ENCODE measurements at places on chromosomes 11 and 22.

GRCh38 chr11:78921509-78921908 lies 346.8 kb upstream of the NARS2 start:
- DNase-seq = no peak

GRCh38 chr11:110131386-110132123 lies 38.4 kb downstream of the ZC3H12C start:
- DNase-seq = peak; percentile 70

DNA sequence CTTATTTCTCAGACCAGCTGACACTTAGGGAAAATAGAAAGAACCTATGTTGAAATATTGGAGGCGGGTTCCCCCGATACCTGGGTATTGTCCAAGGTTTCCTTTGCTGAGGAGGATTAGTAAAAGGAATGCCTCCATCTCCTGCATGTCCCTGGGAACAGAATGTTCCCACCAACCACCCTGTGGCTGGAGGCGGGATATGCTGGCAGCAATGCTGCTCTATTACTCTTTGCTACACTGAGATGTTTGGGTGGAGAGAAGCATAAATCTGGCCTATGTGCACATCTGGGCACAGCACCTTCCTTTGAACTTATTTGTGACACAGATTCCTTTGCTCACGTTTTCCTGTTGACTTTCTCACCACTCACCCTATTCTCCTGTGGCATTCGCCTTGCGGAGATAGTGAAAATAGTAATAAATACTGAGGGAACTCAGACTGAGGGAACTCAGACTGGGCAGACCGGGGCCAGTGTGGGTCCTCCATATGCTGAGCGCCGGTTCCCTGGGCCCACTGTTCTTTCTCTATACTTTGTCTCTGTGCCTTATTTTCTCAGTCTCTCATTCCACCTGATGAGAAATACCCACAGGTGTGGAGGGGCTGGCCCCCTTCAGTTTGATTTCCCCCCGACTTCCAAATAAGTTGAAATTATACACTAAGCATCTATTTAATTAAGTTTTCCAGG lies 32.1 kb downstream of the IGLL1 start:
- no peak for DNase-seq

GRCh38 chr11:65489706-65490320 lies 9.0 kb upstream of the MALAT1 start:
- no peak for DNase-seq

DNA sequence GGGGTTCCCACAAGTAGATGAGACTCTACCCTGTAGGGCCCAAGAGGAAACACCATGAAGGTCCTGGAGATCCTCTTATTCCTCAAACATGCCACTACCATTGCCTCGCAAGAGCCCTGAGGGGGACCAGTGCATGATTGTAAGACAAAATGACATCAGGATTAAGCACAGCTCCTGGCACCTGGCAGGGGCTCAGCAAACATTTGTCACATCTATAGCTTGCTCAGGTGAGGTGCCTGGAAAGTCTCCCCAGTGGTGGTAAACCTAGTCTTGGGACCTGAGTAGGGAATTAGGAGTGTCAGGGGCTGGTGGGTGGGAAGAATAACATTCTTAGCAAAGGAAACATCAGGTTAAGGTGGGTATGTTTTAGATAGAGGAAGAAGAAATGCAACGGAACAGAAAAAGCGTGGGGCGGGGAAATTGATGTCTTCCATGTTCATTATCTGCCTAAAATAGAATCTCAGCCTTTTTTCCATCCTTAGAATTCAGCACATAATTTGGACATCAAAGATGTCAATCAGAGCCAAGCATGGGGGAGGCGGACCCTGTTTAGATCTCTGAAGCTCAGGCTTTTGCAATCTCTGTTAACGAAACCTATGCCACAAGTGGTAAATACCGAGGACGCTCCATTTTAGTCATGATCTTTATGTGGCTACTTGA lies 924 bp downstream of the YPEL1 start:
- no peak for DNase-seq

- no peak for DNase-seq
These were observed 3.9 kb downstream of the FADD start for GRCh38 chr11:70206982-70207376.

Data from NCI-H2081 (cell line).